Activated CD4-positive, alpha-beta T cell treated with anti-CD3 and anti-CD28 coated beads, Interleukin-2, amount 50 U/mL, for 24 hours (primary cell): ENCODE measurements at places on chromosomes 2 and 18.

DNA sequence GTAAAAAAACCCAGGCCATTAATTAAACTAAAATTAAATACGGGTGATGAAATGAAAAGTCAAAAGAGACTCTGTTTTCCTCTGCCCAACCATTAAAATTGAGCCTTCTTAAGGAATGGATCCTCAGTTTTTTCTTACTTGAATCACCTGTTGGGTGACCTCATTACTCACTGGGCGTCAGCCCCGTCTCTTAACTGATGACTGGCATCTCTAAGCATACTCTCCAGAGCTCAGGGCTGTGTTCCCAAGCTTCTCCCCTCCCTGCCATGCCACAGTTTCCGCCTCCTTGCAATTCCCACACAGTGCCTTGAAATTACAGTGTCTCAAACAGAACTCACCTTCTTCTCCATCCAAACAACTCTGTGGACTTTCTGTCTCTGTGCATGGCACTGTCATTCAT lies 421.1 kb upstream of the CELF4 start:
- DNase-seq, result no peak

GRCh38 chr18:3967359-3968180 lies 487.5 kb downstream of the DLGAP1 start:
- no peak for DNase-seq

DNA sequence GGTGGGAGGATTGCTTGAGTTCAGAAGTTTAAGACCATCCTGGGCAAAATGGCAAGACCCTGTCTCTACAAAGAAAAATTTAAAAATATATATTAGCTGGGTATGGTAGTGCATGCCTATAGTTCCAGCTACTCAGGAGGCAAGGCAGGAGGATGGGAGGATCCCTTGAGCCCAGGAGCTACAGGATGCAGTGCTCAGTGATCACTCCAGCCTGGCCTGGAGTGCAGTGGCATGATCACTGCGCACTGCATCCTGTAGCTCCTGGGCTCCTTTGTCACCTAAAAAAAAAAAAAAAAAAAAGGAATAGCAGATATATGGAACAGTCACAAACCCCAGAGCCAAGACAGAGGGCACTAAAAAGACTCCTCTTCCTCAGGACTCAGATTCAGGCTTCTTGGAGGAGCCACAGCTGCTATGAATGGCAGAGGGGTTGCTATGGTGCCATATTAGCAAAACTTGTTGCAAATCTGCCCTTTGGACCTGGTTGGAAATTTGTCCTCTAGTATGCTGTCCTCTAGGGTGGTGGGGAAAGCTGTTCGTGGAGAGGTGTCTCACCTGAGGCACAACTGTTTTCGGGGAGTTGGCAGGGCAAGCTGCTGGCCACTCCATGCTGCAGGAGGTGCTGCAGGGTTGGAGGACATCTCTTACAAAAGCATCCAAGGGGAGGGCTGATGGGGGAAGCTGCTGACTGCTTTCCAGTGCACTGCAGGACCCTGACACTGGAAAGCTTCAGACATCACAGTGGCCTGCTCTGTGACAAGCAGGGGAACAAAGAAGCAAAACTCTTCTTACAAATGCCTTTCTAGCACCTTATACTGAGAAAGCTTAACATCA lies 22.7 kb downstream of the CYP20A1 start:
- no peak for DNase-seq

- DNase-seq, result no peak
Measured at GRCh38 chr2:121949271-121949670, 193.8 kb downstream of the TSN start.

GRCh38 chr2:175355246-175355645 lies 173.7 kb upstream of the ATP5MC3 start:
- DNase-seq, result no peak

- DNase-seq, result no peak
Measured at GRCh38 chr18:48405978-48406377, 3.2 kb downstream of the ZBTB7C start.

DNA sequence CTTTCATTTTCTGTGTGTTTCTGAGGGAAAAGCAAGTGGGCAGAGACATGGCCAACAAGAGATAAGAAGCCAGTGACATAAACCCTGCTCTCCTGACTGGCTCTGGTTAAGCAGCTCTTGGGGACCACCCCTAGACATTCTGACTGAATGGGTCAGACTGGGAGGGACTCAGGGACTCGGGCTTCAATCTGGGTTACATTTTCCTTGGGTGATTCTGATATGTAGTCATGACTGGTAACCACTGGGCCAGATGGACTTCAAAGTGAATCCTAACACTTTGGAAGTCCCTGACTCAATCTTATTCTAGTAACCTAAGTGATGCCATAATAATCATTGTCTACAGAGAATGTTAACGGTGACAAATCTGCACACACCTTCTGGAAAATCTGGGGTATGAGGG lies 397.8 kb downstream of the NBAS start:
- no peak for DNase-seq

DNA sequence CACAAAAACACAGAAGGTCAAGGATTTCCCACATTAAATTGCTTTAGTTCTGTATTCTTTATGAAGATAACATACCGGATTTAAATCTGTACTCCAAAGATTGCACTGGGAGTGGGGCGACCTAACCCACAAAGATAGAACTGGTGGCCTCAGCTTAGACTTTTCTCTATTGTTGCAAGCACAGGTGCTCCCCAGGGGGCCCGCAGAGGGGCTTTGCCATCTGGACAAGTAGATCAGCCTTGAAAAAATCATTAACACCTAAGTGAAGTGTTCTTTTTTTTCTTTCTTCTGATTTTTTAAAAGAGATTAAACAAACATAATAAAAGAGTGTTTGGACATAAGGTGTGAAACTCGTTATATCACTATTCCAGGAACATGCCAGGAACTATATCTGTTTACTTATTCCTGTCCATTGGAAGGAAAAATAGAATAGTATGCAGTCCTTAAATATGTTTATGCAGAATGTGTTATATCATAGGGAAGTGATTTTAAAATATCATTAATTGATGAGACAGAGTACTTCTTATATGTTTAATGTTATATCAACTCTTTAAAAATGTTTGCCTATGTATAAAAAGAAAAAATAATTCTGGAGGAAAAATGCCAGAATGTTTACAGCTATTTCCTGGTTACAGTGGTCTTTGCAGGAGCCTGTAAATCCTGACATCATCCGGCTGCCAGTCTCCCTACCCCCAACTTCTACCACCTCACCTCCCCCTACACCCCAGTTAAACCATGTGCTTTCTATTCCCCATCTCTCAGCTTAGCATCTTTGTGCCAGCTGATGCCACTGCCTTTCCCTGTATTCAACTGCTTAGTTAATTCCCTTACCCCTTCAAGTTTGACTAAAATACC lies 679.2 kb downstream of the CNTNAP5 start:
- no peak for DNase-seq

DNA sequence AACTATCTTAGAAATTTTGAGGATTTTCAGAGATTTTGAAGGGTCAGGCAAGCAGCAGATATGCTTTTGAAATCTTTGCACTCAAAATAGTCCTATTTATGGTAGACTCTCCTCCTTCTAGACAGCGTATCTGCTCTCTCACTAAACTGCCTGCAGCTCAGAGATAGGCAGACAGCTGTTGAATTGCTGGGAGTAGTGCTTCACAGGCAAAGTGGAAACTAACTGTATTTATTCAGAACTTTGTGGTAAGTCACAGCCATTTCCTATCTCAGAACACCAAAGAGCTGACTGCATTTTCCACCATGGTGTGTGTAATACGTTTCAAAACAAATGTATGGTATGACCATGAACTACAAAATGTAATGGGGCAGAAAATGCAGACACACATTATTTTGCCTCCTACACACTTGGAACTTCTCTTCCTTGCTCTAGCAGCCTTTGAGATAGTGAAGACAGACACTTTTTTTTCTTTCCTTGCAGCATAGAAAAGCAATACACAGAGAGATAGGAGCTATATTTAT lies 352.4 kb downstream of the LRP1B start:
- no peak for DNase-seq

DNA sequence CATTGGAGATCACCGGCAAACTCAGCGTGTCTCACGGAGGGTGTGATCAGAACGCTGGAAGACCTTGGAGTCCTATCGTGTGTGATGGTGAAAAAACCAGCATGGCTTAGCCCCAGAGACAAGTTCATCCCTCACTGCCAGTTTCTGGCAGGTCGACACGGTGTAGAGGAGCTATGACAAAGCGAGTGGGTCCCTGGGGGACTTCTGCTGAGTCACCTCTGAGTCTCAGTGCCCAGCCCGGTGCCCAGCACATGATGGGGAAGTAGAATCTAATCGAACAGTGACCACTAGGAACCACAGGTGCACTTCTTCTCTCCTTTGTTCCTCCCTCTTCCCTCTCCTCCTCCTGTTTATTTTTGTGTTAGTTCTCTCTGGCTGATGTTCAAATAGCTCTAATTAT lies 45.9 kb upstream of the KCNF1 start:
- DNase-seq, result no peak

DNA sequence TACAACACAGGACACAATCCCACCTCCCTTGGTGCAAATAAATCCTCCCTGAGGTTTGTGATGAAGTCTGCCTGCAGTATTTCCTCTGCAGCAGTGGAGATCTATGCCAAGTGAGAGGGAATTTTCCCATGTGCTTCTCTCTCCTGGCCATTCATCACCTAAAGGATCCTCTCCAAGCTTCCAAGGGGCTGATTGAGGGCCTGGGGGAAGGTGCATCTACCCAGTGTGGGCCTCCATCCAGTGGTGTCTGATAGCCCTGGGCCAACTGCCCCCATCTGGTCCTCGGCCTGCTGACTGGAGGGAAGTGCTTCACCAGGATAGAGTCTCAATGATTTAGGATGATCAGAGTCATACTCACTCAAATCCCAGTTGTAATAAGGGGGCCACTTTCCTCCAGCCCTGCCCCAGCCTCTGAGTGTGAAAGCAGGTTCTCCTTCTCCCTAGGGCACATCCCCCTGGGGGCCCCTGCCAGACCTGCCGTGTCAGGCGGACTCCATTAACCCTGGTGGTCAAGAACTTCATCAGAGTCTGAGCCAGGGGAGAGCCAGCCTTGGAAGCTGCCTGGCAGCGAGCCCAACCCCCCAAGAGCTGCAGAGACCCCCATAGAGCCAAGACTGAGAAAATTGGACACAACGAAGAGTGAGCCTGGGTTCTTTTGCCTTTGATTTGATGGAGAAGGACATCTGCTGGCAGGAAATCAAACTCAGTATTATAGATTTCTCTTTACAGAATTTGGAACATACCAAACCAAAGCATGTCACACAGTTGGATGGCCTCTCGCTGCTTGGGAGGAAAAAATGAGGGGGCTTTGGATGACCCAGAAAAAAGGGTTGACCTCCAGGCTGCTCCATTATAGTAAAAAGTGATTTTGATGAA lies 509.6 kb downstream of the CMPK2 start:
- no peak for DNase-seq

GRCh38 chr18:845152-845819 lies 33.2 kb upstream of the YES1 start:
- no peak for DNase-seq

- DNase-seq, result no peak
Measured at GRCh38 chr2:96863575-96864342, 5.9 kb upstream of the ANKRD39 start.

DNA sequence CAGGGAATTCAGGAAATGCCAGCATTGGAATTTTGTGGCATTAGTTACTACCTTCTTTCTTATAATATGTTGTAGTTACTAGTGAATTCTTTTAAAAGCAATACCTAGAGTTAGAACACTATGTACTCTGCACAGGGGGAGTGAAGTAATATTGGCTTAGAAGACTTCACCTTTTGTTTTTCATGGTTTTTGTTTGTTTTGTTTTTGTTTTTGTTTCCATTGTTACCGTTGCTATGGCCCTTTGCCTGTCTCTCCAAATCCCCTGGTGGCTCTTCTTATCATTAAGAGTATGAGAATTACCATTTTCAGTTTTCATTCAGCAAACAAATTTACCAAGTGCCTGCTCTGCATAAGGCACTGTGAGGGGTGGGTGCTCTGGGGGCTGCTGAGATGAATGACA lies 160.1 kb downstream of the HAUS1 start:
- DNase-seq, result no peak

DNA sequence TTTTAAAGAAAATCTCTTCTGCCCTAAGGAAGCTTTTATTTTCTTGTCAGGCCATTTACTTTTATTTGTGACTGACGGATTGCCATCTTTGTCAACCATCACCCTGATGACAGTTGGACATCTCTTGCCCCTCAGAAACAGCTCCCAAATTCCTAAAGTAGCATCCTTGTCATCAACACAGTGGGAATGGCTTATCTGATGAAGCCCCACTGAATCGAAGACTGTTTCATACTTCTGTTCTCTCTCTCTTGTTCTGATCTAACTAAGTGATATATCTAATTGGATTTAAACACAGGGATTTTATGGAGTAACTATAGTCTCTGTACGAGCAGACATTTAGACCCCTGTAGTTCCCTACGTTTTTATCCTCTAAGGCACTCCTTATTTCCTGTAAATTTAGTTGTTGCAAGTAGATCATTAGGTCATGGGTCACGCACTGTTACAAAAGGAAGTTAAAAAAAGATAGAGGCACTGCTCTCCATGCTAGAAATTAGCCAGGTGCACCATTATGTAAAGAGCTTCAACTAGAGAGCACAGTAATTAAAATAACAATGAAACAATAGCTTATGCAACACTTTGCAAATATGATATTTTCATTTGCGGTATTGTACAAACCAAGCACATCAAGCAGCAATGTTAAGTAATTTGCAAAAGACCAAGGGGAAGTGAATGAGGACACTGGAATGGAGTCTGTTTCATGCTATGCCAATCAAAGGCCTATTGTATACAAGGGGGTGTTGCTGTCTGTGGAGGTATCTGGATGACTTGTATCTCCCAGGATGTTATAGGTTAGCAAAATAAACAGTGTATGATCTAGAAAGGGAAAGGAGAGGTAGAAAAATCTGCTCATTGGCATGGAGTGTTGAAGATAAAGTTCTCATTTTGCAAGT lies 284.7 kb downstream of the LRRTM1 start:
- DNase-seq, result no peak

GRCh38 chr2:62177392-62178049 lies 18.4 kb upstream of the B3GNT2 start:
- no peak for DNase-seq

GRCh38 chr18:3008541-3008940 lies 4.4 kb downstream of the LPIN2 start:
- no peak for DNase-seq

DNA sequence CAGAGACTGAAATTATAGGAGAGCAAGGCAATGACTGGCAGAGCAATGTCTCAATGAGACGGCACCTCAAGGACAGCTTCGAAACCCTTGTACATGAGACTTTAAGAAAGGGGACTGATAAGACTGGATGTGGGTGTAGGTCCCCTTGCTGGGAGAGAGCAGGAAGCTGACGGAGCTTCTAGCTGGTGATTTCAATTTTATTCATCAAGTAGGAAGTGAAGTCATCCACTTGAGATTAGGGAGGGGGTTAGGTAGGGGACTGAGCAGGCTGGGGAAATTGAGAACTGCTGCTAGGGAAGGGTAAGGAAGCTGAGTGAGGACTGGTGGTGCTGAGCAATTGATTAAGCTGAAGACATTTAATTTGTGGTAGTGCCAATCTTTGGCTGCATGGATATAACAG lies 99.5 kb upstream of the ITGB6 start:
- no peak for DNase-seq
